ENCODE measurements at places on chromosomes 5 and 9.

GRCh38 chr9:70291446-70291845 lies 32.7 kb downstream of the SMC5 start:
- DNase-seq: no peak

DNA sequence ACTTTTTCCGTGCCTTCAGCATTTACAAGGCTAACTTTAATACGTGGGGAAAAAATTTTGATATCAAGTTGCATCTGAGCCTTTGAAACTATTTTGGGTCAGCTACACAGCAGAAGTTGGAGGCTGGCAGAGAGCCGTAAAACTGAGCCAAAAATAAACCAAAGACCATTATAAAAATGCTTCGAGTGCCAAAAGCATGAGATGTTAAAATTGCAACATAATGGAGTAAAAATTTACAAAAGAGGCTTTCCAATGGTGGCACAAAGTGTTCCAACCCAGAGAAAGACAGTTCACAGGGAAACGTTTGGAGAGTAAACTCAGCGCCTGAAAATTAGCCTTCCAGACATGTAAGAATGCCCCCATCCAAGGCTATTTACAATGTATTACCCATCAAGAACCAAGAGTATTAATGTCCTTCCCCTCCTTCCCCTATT lies 190.3 kb downstream of the TLE1 start:
- DNase-seq: no peak

DNA sequence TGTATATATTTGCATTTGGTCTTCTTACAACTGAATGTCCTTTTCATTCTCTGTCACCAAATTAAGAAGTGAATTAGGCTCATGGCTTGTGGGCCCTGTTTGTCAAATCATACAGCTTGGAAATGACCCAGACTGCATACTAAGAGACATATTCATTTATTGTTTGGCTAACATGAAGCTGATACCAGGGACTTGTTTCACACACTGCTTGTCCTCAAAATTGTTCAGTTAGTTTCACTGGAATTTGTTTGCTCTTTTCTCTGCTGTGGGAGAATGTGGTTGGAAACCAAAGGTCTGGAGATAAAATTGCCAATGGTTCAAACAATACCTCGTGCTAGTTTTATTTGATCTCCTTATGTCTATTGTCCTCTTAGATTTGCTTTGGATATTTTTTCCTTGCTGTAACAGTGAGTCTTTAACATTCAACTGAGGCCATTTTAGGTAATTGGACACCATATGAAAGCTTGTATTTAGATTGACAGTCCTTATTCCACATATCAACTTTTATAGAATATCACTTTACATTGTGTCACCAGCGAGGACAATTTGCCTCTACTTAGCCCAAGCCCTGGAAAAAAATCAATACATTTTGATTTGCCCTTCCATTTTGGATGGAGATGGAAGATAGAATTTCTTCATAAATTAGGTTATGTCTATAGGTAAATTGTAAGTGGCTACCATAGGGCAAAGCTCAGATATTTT lies 144.3 kb upstream of the MTAP start:
- DNase-seq: no peak

DNA sequence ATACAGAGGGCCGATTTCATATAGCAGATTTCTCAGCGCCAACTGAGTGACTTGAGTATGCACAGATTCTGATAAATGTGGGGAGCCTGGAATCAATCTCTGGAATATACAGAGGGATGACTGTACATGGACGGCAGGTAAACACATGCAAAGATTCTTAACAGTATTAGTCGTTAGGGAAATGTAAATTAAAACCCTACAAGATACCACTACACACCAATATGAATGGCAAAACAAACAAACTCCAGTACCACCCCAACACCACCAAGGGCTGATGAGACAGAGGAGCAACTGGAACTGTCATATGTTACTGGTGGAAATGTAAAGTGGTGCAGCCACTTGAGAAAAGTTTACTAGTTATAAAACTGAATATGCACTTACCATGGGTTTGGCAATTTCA lies 8.3 kb upstream of the FER start:
- no peak for DNase-seq

DNA sequence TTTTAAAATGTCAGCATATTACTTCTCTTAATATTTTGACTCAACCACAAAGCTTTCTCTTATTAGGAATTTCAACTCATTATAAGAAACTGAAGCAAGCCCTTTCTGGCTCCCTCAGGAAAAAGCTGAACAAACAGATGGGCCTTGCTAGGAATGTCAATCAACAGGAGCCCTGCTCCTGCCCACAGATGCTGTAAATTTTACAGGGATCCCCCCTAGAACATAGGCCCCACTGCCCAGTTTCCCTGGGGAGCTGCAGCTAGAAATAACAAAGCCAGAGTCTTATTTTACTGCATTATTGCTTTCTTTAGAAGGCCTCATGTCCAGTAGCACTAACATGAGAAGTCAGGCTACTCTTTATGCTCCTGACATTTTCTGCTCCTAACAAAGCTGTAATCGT lies 103.8 kb downstream of the PCSK1 start:
- no peak for DNase-seq

GRCh38 chr5:68423154-68423811 lies 207.7 kb downstream of the PIK3R1 start:
- peak; percentile 89 for DNase-seq

GRCh38 chr9:126363847-126364671 lies 37.4 kb downstream of the MVB12B start:
- no peak for DNase-seq

DNA sequence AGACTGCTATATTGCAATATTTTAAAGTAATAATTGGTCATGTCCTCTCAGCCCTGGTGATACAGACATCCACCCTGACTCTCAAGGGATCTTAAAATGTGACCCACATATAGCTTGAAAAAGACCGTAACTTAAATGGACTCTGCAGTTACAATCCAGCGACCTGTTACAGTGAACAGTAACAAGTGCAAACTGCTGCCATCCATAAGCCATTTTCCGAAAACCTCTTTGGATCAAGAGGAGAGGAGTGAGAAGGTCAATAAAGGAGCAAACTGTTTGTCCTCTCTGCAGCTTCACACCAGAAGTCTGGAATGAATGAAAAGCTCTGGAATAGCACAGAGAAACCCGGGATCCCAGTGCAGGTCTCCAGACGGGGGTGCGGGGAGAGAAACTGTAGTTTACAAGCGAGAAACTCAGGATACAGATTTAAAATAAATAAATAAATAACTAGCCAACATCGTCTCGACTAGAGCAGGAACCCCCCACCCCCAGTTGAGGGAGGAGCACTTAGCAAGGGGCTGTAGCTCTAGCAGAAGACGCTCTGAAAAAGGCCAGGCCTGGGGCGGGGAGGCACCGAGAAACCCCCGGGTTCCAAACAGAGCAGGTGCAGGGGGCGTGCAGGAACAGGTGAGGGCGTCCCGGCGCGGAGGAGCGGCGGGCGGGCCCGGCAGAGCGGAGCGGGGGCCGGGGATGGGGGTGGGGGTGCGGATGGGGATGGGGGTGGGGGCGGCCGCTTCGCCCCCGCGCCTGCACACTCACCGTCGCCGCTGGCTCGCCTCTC lies 572 bp downstream of the ZDHHC21 start:
- peak; percentile 52 for DNase-seq

GRCh38 chr9:131084661-131085369 lies 11.5 kb upstream of the AIF1L start:
- DNase-seq: no peak

DNA sequence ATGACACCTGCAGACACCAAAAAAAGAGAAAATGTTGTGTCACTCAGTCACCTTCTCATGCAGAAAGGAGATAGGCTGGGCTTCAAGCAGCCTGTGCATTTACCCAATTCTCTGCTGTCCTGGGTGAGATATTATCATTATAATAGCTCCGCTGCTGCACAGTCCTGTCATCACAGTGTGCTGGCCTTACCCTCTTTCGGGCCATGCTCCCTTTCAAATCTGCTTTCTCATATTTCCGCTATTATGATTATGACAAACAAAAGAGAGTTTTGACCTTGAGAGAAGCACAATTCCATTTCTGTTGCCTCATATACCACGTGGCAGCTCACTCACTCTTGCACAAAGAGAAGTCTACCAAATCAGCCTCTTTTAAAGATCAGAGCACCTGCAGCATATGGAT lies 1350.1 kb upstream of the ACO1 start:
- no peak for DNase-seq

DNA sequence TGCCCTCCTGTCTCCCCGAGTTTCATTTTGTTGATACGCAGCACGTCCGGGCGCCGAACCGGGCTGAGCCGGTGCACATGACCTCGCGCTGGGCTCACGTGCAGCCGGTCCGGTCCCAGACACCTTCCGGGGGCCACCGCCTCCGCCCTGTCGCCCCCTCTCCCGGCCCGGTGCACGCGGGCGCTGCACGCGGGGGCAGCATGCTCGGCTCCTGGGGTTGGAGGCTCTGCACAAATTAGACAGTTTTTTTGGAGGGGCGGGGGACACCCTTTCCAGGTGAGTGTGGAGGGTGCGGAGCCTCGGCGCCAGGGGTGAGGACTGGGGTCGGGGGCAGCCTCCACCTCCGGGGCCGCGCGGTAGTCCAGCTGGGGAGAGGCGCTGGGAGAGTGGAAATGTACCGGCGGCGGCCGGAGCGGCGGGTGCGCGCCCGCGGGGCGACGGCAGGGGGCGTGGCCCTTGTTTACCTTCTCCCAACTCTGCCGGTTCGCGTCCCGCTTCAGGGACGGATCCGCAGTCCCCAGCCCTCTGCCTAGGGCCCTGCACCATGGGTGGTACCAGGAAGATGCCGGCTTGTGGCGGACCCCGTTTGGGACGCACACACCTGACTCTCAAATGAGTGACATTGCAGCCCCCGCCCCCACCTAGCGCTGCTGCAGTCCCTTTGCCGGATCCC lies 1.1 kb downstream of the JADE2 start:
- peak; percentile 89 for DNase-seq

- no peak for DNase-seq
These were observed 129.7 kb downstream of the ARL15 start for GRCh38 chr5:54180630-54181031.

DNA sequence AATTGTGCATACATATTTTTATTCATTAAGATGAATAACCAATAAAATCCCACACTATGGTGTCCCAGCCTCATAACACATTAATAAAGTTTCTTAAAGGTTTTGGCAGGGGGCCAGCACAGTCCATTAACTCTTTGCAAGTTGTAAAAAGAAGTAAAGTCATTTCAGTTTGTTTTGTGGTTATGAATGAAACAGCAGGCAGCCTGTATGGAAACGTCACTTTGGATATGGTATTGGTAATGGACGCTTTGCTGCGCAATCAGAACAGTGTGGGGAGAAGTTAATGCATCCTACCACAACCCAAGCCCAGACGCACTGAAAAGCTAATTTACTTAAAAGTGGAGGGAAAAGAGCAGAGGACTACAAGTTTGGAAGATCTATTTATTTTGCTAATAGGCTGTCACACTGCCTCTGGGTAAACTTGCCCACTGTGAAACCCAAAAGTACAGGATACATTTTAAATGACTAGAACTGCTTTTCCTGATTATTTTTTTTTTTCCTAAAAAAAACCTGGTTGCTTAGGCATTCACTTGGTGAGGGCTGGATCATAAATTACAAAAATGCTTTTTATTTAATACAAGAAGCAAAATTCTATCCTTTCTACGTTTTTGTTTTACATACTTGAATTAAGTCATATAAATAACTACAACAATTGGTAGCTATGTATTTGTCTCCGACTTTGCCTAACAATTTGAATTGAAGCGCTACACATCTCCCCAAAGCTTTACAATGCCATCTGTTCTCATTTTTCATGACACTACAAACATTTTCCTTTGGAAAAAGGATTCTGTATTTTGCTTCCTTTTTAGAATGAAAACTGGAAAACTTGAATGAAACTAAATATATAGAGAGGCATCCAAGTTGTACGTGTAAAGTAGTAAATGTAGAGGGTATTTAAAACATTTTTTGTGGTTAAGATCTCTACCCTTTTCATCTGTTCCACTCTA lies 104.3 kb downstream of the NFIB start:
- DNase-seq: no peak

DNA sequence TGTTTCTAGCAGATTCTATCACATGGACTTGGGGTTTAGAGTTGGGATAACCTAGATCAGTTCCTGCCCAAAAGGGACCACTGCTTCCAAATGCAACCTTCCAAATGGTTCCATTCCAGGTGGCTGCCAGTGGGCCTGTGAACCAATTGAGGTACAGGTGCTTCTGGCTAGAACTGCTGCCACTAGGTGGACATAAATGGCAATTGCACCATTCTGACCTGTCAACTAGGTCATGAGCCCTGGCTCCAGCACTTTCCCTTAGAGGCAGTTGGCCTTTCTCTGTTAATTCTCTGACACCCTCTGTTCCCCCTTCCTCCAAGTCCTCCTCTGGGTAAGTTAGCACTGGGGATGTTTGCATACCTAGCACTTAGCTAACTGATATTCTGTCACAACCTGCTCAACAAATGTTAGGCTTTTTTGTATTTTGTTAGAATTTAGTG lies 16.6 kb upstream of the HEMGN start:
- peak; percentile 67 for DNase-seq
